Left renal cortex interstitium (tissue), 4 donors: ENCODE measurements at places on chromosomes 5 and 9. TPM values are rescaled to one million over a fixed set of nuclear protein-coding genes. Genes with fewer than 3 reads are reported as not detected.

MCC gene
- polyA plus RNA-seq: 27.6 TPM

IRGM gene
- polyA plus RNA-seq: 0.66 TPM

KYAT1 gene
- polyA plus RNA-seq: 17.0 TPM

CD74 gene
- polyA plus RNA-seq: 343 TPM

NIPAL4 gene
- 1.0 TPM for polyA plus RNA-seq

ZNF354B gene
- 31.0 TPM for polyA plus RNA-seq

ARSI gene
- polyA plus RNA-seq: 3.6 TPM
